Ureter (tissue), 1 donor: ENCODE measurements at places on chromosomes 5 and 9. TPM values are rescaled to one million over a fixed set of nuclear protein-coding genes. Genes with fewer than 3 reads are reported as not detected.

DNA sequence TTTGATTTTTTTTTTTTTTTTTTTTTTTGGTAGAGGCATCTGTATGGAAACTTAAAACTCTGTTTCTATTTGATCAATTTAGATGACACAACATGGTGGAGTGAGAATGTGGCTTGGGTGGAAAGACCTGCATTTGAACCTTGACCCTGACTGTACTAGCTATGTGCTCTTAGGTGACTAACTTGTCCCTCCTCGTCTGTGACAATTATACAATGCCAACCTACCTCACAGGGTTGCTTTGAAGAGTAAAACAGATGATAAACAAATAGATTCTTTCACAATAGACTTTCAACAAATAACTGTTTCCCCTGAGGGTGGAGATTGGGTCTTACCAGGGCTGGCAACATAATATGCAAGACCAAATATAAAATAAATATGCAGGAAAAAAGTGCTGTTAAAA is 109.3 kb downstream of the CRB2 start:
- no peak for DNase-seq

GRCh38 chr5:52783226-52783959 is 4.3 kb upstream of the ITGA1 start:
- no peak for DNase-seq

DNA sequence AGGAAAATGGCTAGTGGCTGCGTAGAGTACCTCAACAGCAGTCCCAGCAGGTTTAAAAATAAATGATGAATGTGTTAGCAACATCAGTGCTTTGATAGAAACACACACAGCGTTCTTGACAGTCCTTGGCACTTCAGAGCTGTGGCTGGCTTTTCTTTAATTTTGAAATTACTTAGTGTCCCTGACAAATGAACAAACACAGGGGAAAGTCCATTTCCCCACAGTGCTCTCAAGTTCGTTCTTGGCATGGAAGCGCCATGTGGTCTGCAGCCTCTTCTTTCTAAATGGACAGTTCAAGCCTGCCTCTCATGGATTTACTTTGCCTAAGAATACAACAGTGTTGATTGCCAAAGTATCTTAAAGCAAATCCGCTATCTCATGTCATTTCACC is 102.2 kb downstream of the ADAMTS12 start:
- no peak for DNase-seq

DNA sequence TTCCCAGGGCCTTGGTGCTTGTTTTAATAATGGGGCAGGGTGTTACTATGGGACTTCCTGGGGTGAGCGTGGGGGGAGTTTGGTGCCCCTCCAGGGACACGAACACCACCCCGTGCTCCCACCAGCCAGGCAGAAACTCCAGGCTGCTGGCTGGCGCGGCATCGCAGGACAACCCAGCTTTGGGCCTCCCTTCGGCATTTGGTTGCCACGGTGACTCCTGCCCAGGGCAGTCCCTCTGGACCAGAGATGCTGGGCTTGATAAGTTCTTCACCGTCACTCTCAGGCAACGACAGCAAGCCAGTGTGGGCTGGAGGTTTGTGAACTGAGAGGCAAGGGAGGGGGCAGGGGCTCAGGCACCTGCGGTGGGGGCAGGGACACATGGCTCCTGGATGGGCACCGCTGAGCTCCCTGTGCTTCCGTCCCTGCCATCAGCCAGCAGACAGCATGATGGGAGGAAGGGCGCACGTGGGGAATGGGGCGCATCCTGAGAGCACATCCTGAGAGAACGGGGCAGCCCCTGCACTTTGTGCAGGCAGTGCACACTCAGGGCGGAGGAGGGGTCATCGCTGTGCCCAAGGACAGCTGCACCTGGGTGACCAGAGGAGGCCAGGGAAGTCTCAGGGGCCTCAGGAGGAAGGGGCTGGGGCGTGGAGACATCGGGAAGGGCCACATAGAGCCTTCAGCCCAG is 116.4 kb downstream of the RXRA start:
- DNase-seq: no peak

The TMEFF1 gene
- total RNA-seq: not detected

- DNase-seq: peak; percentile 83
Observed at GRCh38 chr9:129026442-129027223, 1.5 kb downstream of the SH3GLB2 start.

DNA sequence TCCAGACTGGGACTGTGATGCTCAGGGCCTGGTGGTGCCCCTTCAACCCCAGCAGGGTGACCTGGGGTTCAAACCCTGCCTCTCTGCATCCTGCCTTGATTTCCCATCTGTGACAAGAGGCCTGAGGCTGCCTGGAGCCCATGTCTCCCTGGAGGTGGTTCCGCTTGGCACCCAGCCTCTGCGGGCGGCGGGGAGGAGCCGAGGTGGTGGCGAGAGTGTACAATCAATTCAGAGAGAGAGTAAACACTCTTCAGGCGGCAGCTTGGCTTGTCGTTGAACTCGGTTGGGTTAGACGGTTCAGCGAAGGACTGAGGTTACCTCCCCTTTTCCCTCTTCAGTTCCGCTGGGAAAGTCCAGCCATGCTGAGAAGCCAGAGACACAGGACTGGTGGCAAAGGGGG is 39.3 kb downstream of the NTNG2 start:
- DNase-seq: no peak

- no peak for DNase-seq
Observed at GRCh38 chr5:176682016-176682531, 34.8 kb downstream of the TSPAN17 start.

DNA sequence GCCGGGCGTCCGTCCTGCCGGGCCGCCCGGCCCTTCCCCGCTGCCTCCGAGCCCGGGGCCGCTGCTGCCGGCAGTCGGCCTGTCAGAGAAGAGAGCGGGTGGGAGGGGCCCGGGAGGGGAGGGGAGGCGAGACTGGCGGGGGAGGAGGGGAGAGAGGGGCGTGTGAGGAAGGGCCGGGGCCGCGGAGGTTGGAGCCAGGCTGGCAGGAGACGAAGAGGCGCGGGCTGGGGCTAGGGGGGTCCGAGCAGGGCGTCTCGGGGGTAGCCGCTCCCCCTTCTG is 570 bp downstream of the CREBRF start:
- DNase-seq: no peak

GRCh38 chr5:35145691-35146317 is 84.5 kb downstream of the PRLR start:
- DNase-seq: no peak

GRCh38 chr5:154411338-154411737 is 34.5 kb upstream of the SAP30L start:
- DNase-seq: no peak

The SLC46A2 gene
- 4.2 TPM for total RNA-seq

- DNase-seq: peak; percentile 78
Observed at GRCh38 chr9:127873886-127874285, 3.6 kb downstream of the AK1 start.

DNA sequence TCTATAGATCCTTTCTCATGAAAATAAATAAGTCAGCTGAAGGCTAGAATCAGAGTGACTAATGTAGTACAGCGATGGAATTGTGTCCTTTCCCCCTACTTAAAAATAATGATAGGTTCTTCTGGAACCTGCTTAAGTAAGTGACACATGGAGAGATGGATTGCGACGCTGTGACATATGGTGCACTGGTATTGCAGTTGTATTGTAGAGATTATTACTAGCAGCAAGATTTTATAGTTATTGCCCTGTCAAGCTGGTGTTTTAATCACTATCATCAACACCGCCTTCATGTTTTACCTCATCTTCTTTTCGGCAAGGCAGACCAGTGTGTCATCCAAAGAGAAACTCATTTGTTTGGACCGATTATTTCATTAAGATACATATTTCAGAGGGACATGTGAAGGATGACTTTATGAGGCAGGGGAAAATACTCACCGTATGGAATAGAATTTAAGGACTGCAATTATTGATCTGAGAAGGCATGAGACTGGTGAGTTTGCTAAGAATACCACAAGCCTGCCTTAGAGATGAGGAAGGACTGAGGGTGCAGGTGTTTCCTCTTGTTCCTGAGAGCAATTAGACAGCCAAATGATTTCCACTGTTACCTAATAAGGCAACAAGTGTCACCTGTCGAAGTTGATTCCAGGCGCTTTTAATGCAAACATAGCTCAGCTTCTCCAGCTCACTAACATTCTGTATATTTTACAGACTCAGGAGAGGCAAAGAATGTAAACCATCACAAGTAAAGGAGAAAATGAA is 1855.5 kb downstream of the MAT2B start:
- DNase-seq: no peak

DNA sequence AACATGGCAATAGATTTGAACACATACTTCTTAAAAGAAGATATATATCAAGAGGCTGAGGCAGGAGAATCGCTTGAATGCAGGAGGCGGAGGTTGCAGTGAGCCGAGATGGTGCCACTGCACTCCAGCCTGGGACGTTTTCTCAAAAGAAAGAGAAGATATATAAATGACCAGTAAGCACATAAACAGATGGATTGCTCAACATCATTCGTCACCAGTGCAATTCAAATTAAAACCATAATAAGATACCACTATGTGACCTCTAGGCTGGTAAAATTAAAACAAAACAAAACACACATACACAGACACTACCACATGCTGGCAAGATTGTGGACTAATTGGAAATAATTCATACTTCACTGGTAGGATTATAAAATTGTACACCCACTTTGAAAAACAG is 5.3 kb upstream of the TXN start:
- no peak for DNase-seq

- peak; percentile 92 for DNase-seq
Observed at GRCh38 chr9:129483415-129484351, 137.2 kb downstream of the C9orf50 start.

DNA sequence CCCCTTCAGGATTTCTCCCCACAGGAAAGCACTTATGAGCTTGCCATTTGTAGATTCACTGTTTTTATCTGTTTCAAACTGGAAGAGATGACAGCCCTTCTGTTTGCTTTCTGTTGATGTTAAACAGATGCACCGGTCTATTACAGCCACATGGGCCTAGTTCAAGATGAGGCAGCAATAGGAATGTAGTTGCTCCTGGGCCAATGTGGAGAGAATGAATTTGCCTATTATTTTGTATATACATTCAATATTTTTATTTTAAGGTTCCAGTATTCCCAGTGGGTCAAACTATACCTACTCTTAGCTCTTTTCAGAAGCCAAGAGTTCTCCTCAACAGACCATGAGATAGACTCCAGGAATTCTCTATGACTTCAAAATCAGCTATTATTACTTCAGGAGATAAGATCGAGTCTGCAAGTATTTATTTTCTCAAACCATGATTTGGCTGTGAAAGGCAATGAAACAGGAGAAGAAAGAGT is 461.6 kb downstream of the RASEF start:
- DNase-seq: no peak

- DNase-seq: no peak
Observed at GRCh38 chr5:110823571-110823970, 84.8 kb downstream of the SLC25A46 start.

- DNase-seq: no peak
Observed at GRCh38 chr5:93402451-93402850, 178.6 kb downstream of the NR2F1-AS1 start.

GRCh38 chr5:94910721-94911120 is 292.3 kb downstream of the SLF1 start:
- no peak for DNase-seq

The LCN9 gene
- not detected for total RNA-seq

The SCGB3A1 gene
- 1.4 TPM for total RNA-seq

GRCh38 chr5:13359344-13359743 is 585.1 kb downstream of the DNAH5 start:
- DNase-seq: no peak

GRCh38 chr5:82422751-82423181 is 144.6 kb upstream of the RPS23 start:
- DNase-seq: peak; percentile 51

DNA sequence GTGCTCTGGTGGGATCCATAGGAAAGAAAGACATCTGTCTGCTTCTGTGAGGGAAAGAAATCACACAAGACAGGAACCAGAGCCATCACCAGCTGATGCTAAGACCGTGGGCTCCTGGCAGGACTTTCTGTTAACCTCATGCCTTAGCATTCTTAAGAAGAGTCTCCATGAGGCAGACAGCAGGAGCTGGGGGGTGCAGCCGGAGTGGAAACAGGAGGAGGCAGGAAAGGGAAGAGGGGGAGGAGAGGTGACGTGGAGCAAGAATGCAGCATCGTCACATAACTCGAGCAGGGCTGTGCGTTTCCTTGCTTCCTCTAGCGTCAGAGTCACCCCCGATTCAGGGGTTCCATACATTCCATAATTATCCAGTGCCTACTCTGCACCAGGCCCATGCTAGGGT is 53.6 kb downstream of the ERGIC1 start:
- DNase-seq: no peak

The RGS7BP gene
- 7.5 TPM for total RNA-seq

DNA sequence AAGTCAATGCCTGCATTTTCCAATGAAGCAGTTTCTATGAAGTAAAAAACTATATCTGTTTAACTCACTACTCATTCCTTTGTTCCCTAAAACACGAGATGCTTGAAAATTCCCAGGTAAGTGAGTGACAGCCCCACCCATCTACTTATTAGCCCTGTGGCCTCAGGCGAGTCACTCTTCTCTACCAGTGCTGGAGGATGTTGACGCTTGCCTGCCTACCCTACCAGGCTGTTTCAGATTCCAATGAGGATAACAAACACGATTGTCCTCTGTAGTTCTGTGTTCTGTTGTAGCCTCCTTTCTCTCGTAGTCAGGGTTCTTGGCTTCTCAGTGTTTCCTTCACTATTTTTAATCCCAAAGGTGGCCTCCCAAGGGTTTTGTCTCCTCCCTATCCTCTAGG is 388.8 kb downstream of the KDM4C start:
- DNase-seq: no peak

DNA sequence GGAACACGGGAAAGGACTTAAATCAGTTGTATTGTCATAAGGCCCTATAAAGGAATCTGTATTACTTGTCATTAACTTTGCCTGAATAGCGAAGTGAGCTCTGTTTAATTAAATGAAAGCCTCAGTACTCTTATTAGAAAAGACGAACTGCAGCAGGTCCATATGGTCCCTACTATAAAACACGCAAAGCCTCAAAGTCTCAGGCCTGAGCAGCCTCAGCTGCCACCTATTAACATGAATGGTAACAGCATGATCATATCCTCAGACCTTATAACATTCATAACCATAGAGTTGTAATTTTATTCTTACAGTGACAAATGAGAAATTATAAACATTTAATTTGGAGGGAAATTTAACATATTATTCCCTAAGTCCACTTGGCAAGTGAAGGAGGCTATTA is 1113.7 kb upstream of the WWC1 start:
- DNase-seq: no peak

The CCL28 gene
- total RNA-seq: 7.6 TPM

The CSF2 gene
- total RNA-seq: not detected

The CCDC112 gene
- 7.4 TPM for total RNA-seq

DNA sequence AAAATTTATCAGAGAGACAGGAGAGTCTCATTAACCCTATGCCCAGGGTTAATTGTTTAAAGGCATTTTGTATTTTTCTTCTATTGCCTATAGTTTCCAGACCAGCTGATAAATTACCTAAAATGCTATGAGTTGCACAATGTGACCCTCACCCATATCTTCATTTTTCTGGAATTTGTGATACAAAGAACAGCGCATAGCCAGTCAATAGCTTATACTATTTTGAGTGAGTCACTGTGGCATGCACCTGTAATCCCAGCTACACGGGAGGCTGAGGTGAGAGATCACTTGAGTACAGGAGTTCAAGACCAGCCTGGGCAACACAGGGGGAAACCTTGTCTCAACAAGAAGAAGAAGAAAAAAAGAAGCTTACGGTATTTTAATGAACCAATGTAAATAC is 2.8 kb downstream of the C9orf153 start:
- DNase-seq: no peak

GRCh38 chr5:54073735-54074134 is 236.6 kb downstream of the ARL15 start:
- no peak for DNase-seq

GRCh38 chr5:102715082-102715807 is 39.9 kb upstream of the PAM start:
- DNase-seq: no peak
